Cardiac atrium fibroblast (primary cell): ENCODE measurements at places on chromosomes 7 and 10. TPM values are rescaled to one million over a fixed set of nuclear protein-coding genes. Genes with fewer than 3 reads are reported as not detected.

FAM53B gene
- 7.4 and 10.5 TPM in 2 replicates for total RNA-seq

TMEM184A gene
- not detected in 2 replicates for total RNA-seq

TMEM176B gene
- not detected in 2 replicates for total RNA-seq

CALCR gene
- not detected in 2 replicates for total RNA-seq

ACTR3C gene
- not detected in 2 replicates for total RNA-seq
